Suppressor macrophage treated with lipopolysaccharide for 1 hour (primary cell): ENCODE measurements at places on chromosomes 6 and 20.

DNA sequence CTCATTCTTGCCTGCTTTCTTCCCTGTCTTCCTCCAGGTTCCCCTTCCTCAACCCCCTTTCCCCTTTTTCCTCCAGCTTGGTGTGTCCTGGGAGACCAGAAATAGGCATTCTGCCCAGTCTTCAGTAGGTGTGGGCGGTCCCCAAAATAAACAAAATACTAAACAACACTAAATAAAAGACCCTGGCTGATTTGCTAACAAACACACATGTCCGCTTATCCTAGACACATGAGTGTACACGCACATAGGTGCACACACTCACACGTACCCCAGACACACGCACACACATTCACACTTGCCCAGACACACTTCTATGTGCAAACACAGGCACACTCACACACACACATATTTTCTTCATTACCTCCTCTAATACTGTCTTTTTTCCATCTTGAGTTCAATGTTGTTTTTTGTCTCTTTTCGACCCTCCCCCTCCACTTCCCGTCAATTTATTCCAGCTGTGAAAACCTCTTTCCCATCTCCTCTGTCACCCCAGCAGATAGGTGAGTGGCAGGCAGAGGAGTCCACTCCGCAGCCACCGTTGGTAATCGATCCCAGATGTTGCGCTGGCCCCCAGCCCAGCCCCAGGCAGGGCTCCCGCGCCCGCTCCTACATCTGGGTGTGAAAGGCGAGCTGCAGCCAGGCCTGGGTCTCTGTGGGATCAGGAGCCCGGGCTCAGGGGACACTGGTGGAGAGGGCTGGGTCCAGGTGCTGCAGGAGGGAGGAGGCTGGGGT is 56.9 kb upstream of the FOXP4 start:
- DNase-seq, result no peak

- no peak for DNase-seq
Measured at GRCh38 chr6:11224252-11224965, 8.1 kb downstream of the NEDD9 start.

- DNase-seq, result peak; percentile 87
Measured at GRCh38 chr6:57316581-57317059, 810 bp upstream of the PRIM2 start.

DNA sequence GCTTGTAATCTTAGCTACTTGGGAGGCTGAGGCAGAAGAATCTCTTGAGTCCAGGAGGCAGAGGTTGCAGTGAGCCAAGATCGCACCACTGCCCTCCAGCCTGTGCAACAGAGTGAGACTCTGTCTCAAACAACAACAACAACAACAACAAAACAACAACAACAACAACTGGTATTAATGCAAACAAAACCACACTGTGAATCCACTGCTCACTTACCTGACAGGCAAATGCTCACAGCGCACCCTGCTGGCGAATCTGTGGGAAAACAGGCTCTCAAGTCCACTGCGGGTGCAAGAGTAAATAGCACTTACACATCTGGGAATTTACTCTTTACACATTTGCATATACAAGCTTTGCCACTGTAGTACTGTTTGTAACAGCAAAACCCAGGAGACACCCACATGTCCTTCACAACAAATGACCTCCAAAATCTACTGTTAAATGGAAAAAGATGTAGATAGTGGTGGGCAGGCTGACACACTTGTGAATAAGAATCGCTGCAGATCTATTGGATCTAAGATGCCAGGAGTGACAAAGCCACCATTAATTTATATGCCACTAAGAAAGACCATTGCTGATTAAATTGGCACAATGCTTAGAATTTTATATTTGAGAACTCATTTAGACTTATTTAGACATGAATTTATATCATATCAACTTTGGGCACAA is 29.3 kb downstream of the NSFL1C start:
- DNase-seq, result peak; percentile 90

- no peak for DNase-seq
Measured at GRCh38 chr20:35587436-35587835, 28.2 kb upstream of the SPAG4 start.

- no peak for DNase-seq
Measured at GRCh38 chr6:165880686-165881085, 217.6 kb upstream of the PDE10A start.

DNA sequence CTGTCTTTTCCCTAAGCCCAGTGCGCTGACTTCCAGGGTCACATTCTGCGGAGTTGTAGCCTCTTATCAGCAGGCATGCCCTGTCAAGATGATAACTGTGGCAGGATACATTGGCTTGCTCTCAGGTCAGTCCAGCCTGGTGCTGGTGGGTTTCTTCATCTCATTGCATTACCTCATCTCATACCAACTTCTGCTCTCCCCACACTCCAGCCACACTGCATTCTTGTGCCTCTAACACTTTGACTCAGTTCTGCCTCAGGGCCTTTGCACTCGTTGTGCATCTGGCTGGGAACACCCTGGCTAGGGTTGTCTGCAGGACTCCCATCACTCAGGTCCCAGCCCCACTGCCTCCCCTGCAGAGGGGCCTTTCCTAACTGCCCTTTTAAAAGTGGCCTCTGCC is 110.3 kb upstream of the BACH2 start:
- no peak for DNase-seq

GRCh38 chr6:150273457-150274309 is 95.1 kb upstream of the IYD start:
- DNase-seq, result no peak

- DNase-seq, result no peak
Measured at GRCh38 chr20:3163099-3164042, 3.7 kb upstream of the FASTKD5 start.

- DNase-seq, result peak; percentile 84
Measured at GRCh38 chr20:35200267-35200666, 26.2 kb upstream of the MMP24 start.

DNA sequence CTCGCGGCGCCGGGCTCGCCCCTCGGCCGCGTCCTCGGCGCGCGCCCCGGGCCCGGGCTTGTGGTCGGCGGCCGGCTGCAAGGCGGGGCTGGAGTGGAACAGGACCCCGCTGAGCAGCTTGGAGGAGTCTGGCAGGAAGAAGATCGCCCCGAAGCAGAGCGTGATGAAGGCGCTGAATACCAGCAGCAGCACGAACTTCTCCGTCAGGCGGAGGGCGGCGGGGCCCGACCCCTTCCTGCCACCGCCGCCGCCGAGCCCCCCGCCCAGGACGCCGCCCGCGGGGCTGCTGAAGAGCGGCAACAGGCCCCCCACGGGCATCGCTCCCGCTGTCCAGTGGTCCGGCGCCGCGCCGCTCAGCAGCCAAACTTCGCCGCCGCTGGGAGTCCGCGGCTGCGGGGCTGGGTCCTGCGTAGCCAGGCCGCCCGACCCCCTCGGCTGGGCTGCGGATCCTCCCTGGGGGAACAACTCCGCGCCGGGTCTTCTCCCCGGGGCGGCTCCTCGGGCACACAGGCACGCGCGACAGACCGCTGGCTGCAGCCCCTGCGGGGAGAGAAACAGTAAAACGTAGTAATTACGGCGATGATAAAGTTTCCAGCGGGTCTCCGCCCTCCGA is 707 bp downstream of the MAN1A1 start:
- DNase-seq, result peak; percentile 42

GRCh38 chr6:128993166-128993565 is 110.2 kb downstream of the LAMA2 start:
- no peak for DNase-seq

DNA sequence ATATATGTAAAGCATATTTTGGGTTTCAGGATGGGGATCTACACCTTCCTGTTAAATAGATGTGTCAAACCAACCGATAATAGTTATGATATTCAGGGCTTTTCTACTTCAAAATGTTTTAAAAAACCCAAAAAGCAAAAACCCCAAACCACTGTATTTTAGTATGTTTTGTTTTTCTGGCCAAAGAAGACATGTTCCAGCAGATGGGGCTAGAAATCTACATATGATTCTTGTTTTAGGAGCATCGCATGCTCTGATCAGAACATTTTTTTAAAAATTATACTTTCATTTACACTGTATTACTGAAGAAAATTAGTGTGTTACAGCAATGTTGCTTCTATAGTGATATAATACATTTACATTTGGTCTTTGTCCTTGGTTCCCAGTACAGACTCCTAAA is 11.0 kb downstream of the RMND1 start:
- peak; percentile 70 for DNase-seq

DNA sequence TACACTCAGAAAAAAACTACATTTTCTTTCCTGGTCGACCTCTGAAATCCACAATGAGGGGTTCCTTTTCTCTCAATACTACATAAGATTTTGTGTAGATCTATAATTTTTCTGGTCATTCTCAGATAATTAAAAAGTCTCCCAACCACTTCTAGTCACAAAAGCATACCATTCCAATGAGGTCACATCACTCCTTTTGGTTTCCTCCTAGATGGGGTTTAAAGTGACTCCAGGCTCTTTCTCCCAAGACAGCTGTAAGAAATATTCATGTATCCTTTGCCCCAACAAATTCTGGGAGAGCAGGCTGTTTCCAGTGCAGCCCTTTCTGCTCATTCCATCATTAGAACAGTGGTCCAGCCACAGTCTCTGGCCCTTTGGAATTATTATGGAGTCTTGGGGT is 43.1 kb upstream of the BEND6 start:
- DNase-seq, result no peak

DNA sequence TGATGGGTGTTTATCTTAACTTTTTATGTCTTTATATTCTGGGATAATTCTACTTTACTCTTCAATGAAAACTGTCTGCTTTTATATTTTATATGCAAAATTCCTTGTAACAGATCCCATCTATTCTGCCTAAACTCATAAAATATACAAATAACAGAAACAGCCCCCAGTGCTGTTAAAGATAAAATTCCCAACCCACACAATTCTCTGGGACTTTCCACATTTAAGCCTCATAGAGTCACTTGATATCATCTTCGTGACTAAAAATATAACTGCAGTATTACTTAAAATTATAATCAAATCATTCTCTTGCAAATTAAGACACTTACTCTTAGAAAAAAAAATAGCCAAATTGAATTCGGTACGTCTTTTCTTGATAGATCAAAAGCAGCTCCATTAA is 60.2 kb downstream of the INSM1 start:
- DNase-seq, result peak; percentile 46

GRCh38 chr6:35419417-35419816 is 32.7 kb upstream of the FANCE start:
- DNase-seq, result no peak

GRCh38 chr20:64138276-64138815 is 25.9 kb upstream of the MYT1 start:
- DNase-seq, result no peak

GRCh38 chr20:4014031-4014474 is 1.3 kb downstream of the RNF24 start:
- DNase-seq, result peak; percentile 71

DNA sequence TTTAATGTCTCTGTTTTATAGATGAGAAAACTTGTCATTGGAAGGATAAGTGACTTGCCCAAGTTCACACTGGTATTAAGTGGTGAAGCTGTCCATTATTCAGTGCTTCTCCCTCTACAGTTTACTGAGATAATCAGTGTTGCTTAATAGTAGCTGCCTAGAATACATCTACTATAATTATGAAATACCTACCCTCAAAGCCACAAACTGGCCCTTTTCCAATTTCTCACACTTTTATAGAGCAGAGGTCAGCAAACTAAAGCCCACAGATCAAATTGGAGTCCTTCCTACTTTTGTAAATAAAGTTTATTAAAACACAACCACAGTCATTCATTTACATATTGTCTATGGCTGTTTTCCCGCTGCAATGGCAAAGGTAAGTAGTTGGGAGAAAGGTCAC is 73.5 kb downstream of the EYS start:
- DNase-seq, result no peak

- DNase-seq, result no peak
Measured at GRCh38 chr6:70530023-70530422, 36.7 kb upstream of the SDHAF4 start.

DNA sequence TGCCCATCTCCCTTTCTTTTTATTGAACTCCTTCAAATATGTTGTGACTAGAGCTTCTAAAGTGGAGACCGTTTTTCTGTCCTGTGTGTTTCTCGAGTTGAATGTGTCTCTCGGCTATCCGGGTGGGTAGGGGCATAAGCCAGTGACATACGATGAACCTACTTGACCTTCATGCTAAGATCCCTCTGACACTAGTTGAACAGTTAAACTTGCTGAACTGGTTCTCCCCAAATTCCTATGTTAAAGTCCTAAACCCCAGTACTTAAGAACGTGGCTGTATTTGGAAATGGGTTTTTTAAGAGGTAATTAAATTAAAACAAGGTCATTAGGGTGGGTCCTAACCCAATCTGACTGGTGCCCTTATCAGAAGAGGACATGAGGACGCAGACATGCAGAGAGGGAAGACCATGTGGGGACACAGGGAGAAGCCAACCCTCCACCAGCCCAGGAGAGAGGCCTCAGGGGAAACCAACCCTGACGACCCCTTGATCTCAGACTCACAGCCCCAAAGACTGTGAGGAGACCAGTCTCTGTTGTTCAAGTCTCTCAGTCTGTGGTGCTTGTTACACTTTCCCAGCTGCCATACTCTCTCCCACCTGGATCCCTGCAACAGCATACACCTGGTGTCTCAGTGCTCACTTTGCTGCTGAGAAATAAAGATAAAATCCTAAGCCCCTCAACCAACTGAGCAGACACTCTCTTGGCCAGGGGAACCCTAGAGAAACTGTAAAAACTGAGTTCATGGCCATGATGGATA is 208.4 kb downstream of the MYLK4 start:
- no peak for DNase-seq

DNA sequence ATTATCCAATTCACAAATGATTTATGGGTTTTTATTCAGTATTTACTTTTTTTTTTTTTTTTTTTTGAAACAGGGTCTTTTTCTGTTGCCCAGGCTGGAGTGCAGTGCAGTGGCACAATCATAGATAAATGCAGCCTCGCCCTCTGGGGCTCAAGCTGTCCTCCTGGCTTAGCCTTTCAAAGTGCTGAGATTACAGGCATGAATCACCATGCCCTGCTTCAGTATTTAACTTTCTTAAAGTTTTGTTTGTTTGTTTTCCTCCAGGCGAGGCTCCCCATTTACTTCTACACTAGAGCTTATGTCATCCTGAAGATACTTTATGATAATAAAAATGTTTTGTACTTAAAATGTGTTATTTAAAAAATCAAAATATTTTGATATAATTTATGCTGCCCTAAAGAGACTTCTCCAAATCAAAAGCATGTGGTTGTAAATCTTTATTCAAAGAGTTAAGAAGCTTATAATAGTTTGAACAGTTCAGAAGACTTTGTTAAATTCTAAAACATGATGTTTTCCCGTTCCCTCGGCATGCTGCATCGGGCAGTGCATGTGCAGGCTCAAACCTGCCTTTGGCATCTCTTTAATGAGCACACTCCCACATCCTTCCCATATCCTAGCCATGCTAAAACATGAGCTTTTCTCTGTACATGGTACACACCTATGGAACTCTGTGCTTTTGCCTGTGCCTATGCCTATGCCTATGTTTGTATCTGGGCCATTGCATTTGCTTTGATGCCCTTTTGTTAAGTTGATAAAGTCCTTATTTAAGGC is 11.0 kb downstream of the SMPDL3A start:
- DNase-seq, result no peak
